ENCODE measurements at places on chromosomes 4 and X.
A peak's percentile ranks its signal among the peaks of the same experiment; 100 is the strongest.

DNA sequence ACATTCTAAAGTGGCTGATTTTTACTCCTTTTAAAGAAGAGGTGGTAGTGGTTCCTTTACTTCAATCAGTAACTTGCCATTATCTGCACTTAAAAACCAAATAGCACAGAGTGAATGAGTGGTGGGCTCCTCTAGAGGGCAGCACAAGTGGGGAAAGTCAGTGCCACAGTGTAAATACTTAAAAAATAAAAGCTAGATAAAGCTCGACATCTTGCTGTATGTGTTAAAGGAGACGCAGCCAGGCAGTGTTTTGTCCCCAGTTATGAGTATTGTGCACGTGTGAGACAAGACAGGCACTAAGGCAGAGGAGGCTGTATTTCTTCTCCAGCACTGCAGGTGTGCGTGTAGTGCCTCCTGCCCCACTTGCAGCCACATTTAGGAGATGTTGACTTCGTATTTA lies 24.6 kb downstream of the NAP1L5 start:
- H3K27ac ChIP-seq = no peak overlapping the region
- no peaks in the 10 kb centered on the region for H3K27me3 ChIP-seq
- H3K4me1 ChIP-seq = no peaks in the 10 kb centered on the region
- no peak overlapping the region for H3K4me3 ChIP-seq
- DNase-seq = peak; percentile 82
- H3K36me3 ChIP-seq = no peaks in the 10 kb centered on the region

GRCh38 chr4:160375772-160376452 lies 1273.0 kb downstream of the RAPGEF2 start:
- H3K36me3 ChIP-seq = no peaks in the 10 kb centered on the region
- DNase-seq = no peak

- no peaks in the 10 kb centered on the region for H3K36me3 ChIP-seq
- H3K4me1 ChIP-seq = no peaks in the 10 kb centered on the region
- no peaks in the 10 kb centered on the region for H3K27me3 ChIP-seq
Measured at GRCh38 chr4:40731792-40732245, 17.9 kb upstream of the NSUN7 start.

- H3K36me3 ChIP-seq = no peaks in the 10 kb centered on the region
- H3K4me1 ChIP-seq = no peaks in the 10 kb centered on the region
- H3K27me3 ChIP-seq = no peaks in the 10 kb centered on the region
- DNase-seq = peak; percentile 88
- no peak overlapping the region for H3K4me3 ChIP-seq
- H3K27ac ChIP-seq = no peak overlapping the region
Measured at GRCh38 chrX:981791-982626, 230.4 kb downstream of the CRLF2 start.

DNA sequence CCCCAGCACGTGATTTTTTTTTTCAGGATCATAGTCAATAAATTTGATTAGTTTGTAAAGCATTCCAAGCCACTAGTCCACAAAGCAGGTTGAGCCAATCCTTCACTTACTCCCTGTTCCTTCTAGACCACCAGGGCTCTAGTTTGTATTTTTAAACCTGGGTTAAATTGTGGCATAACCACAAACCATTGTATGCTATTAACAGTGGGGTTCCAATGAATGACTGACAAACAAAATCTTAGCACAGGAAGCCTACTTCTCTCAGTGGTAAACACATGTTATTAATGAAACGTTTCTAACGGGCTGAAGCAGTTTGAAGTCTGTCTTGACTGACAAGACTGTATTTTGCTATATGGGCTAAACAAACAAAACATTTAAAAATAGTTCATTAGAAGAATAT lies 48.6 kb upstream of the GYPA start:
- no peak overlapping the region for H3K27ac ChIP-seq
- H3K4me3 ChIP-seq = no peak overlapping the region
- no peak for DNase-seq
- no peaks in the 10 kb centered on the region for H3K36me3 ChIP-seq
- no peaks in the 10 kb centered on the region for H3K27me3 ChIP-seq
- H3K4me1 ChIP-seq = no peaks in the 10 kb centered on the region
